ENCODE measurements at places on chromosomes 3 and 15. TPM values are rescaled to one million over a fixed set of nuclear protein-coding genes. Genes with fewer than 3 reads are reported as not detected.

DNA sequence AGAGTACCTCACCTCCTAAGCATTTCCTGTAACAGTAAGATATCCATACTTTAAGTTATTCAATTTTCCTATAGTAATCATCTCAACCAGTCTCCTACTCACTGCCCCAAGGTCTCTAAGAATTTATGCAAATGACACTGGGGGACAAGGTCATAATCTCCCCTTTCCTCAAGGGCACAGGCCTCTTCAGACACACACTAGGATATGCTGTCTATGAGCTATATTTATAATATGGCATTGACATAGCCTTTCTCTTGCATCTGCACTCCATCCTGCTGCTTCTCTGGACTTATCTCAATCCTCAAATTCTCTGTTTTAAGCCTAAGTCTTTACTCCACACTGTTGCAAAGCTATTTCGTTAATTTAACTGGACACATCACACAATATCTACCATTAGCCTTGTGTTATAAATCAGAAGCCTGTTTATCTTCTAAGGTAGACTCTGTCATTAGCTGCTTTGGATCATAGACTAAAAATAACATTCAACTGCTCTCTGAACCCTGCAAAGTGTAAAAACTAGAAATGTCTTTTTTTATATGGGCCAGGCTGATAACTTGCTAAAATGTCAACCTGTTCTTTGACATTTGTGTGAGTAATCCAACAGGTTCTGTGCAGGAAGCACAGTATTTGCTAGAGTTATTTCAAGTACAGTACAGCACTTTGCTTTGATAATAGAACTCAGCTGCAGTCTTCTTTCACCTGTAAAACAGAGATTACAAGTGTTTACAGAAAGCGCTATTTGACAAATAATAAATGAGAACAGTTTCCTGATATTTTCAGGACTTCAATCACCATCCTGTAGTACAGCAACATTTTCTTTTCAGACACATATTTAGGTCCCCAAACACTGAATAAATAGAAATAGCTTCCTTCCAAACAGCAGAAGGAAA lies 17.8 kb upstream of the SEC62 start:
- no peak for DNase-seq

The EXD1 gene
- not detected for total RNA-seq

The TRH gene
- 0.29 TPM for total RNA-seq

DNA sequence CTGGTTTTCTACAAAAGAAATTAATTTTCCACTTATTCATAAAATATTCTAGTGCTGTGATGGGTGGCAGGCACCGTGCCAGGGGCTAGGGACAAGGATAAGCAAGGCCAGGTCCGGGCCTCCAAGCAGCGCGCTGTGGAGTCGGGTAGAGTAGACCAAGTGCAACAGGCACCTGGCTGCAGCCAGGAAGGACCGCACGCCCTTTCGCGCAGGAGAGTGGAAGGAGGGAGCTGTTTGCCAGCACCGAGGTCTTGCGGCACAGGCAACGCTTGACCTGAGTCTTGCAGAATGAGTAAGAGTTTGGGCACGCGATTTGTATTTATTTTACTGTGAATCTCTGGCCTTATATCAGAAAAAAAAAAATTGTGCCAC lies at the start of gene CASR:
Gene CASR, plus strand, starts transcription at position 148 of the 372 bp plus-strand sequence. CDS start 70,522 bp downstream, outside the sequence.
- DNase-seq: peak; percentile 74

GRCh38 chr3:123499322-123499721 lies 50.4 kb upstream of the ADCY5 start:
- no peak for DNase-seq

DNA sequence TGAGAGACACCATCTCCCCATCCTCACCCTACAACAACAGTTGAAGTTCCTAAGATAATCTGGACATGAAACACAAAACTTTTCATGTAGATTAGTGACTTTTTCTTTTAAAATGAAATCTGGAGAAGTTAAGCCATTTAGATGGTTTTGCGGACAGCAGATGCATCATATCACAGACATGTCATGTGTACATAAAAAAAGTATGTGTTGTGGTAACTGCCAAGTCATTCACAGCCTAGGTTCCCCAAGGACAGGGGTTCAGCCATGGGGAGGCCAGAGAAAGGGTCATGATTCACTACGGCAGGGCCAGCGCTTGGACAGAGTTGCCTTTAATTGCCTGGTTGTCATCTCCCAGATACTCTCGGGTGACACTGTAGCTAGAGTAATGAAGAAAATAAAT lies 163.2 kb downstream of the PDZRN3 start:
- no peak for DNase-seq

DNA sequence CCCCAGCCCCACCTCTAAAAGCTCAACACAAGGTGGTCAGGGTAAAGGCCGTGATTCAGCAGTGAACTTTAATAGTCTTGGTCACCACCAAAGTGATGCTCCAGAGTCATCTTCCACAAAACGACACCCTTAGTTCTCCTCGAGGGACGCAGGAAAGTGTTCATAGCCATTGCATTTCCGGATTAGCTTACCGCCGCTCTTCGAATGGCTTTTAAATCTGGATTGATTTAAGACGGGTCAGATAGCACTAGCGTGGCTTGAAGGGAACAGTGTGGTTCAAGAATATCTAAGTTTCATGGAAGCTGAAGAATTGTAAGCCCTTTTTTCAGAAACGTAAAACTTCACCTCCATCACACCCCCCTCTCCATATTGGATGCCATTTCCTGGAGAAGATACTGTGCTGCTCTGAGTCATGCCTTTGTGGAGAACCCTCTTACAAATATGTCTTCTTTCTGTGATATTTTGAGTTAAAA lies 829 bp downstream of the RNF7 start:
- DNase-seq: no peak

GRCh38 chr3:76972624-76973296 lies 67.1 kb upstream of the ROBO2 start:
- DNase-seq: no peak

GRCh38 chr15:74422652-74423430 lies 10.9 kb downstream of the SEMA7A start:
- DNase-seq: peak; percentile 86

The TERC gene
- total RNA-seq: 8.6 TPM

- DNase-seq: no peak
Observed at GRCh38 chr3:36730966-36731365, 33.4 kb downstream of the DCLK3 start.

GRCh38 chr3:135451037-135451785 lies 514.3 kb upstream of the PPP2R3A start:
- no peak for DNase-seq

All from endodermal cell (in vitro differentiated cells).